Posterior vena cava (tissue), 2 donors: ENCODE measurements at places on chromosomes 7 and 10.

DNA sequence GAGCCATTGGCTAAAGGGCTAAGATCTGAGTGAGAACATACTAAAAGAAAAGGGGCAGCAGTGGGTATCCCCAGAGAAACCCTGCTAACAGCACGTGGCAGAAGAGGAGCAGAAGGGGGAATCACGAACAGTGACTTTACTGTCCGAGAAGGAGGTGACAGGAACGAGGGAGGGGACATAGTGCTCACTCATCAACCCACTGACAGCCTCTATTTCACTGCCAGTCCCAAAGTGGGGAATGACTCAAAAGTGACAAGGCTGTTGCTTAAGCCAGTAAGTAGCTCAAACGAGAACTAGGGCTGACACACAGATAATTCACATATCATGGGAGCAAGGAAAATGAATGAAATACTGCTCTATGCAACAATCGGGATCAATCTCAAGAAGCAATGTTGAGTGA lies 92.7 kb downstream of the RSU1 start:
- DNase-seq = no peak

GRCh38 chr7:150396851-150397260 lies 17.7 kb downstream of the ZNF775 start:
- DNase-seq = peak; percentile 72

- DNase-seq = no peak
These were observed 172.2 kb downstream of the HERPUD2 start for GRCh38 chr7:35522697-35523096.

GRCh38 chr7:128236924-128237586 lies 4.0 kb upstream of the LEP start:
- peak; percentile 66 for DNase-seq

DNA sequence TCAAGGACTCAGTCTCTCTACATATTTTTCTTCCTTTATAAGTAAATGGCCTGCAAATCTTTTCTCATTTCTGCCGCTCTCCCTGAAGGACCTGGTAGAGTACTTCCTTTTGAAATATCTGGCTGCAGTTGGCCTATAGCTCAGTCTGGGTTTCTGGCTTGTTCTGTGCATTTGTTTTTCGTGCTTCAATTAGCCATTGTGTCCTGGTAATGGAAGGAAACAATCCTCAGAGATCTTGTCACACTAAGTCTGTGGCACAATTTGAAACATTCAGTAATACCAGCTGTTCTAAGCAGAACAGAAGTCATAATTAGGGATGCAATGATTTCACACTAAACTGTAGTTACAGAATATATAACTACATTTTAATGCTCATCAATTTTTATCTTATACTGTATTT lies 545.0 kb downstream of the NRG3 start:
- DNase-seq = no peak

GRCh38 chr10:124350806-124351205 lies 67.9 kb downstream of the OAT start:
- DNase-seq = no peak

- peak; percentile 71 for DNase-seq
These were observed at the start of gene RAB19 for GRCh38 chr7:140403878-140404564. Gene RAB19, plus strand, starts transcription at chr7:140404058. Its CDS starts 3,589 bp downstream, at chr7:140407647.

GRCh38 chr10:67770537-67770936 lies 67.5 kb downstream of the DNAJC12 start:
- no peak for DNase-seq

GRCh38 chr7:125255810-125256209 lies 326.2 kb upstream of the POT1 start:
- no peak for DNase-seq

DNA sequence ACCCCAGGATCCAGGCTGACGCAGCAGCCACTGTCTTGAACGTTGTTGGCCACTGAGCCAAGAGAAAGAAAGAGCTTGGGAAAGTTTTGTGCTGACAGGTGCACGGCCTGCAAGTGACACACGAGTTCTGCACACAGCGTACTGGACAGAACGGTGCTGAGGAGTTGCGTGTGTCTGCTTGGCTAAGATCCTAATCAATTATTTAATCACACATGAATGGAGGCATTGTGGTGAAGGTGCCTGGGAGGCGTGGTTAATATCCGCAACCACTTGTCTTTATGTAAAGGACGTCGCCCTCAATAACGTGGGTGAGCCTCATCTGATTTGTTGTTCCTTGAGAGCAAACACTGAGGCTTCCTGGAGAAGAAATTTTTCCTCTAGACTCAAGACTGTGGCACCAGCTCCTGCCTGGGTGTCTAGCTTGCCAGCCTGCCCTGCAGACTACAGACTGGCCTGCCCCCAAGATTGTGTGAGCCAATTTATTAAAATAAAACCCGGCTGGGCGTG lies 16.6 kb upstream of the GNA12 start:
- no peak for DNase-seq

DNA sequence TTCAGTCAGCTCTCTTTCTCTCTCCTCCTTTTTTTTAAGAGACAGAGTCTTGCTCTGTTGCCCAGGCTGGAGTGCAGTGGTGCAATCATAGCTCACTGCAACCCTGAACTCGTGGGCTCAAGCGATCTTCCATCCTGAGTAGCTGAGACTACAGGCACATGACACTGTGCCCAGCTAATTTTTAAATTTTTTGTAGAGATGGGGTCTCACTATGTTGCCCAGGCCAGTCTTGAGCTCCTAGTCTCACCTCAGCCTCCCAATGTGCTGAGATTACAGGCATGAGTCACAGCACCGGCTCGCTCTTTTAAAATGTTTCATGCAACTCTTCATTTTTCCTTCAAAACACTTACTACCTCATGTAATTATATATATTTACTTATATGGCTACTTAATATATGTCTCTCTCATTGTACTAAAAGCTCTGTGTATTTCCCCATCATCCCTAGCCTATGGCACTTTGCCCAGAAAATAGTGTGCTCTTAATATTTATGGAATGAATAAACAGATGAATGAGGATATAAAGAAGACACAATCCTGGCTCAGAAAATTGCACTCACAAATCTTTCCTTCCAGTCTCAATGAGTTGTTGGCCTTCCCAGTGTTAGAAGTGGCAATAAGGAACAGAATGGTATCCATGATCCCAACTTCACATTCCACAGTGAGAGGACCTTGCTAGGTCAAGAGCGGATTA lies 33.9 kb downstream of the EBLN1 start:
- DNase-seq = no peak

DNA sequence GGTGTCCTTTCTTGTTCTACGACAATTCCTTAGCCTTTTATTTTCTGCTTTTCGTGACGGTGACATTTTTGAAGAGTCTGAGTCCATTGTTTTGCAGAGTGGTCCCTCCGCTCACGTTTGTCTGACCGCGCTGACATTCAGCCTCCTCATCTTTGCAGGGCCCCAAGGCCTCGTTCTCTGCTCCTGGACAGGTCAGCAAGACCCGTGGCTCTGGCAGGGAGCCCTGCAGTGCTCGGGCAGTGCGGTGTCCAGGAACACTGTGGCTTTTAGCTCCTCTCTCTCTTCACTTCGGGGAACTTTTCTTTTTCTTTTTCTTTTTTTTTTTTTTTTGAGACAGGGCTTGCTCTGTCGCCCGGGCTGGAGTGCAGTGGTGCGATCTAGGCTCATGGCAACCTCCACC lies 142.5 kb downstream of the DNAJB6 start:
- peak; percentile 38 for DNase-seq

- DNase-seq = peak; percentile 4
These were observed 495.6 kb downstream of the DNAJB6 start for GRCh38 chr7:157832421-157832820.

GRCh38 chr10:3480281-3480989 lies 304.6 kb downstream of the KLF6 start:
- DNase-seq = no peak

DNA sequence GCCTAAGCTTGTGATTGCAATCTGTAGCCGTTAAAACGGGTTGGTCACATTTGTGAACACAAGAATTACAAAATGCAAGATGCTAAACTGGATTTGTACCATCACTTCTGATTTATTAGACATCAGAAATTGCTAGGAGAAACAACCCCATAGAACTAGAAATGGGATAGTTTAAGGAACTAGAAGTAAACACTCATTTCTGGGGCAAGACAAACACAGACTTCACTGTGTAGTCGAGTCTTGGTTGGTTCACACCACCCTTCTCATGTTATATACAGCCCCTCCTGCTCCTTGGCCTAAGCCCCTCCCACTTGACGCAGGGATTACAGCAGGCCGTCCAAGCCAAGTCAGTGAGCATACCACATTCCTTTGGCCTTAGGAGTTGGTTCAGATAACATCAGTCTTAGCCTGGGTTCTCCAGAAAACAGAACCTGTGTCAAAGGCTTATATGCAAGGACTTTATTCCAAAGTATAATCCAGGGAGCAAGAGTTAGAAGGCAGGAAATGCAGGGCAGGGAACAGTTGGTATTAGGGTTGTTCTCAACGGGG lies 2.0 kb upstream of the NRAP start:
- peak; percentile 83 for DNase-seq

DNA sequence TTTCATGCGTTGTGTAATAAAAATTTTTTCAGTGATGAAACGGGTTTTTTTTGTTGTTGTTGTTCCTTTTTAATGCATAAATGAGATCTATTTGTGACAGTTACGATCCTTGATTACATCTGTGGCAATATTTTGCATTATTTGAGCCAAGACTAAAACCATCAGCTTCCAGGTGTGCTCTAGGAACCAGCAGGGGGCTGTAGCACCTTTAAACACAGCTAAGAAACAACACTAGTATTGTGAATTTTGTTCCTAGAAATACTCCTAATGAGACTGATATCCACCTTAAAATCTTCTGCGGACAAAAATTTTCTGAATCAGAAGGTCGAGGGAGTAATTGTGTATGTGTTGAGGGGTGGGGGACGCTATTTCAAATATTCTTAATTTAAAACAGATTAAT lies 52.6 kb downstream of the FGFBP3 start:
- no peak for DNase-seq

DNA sequence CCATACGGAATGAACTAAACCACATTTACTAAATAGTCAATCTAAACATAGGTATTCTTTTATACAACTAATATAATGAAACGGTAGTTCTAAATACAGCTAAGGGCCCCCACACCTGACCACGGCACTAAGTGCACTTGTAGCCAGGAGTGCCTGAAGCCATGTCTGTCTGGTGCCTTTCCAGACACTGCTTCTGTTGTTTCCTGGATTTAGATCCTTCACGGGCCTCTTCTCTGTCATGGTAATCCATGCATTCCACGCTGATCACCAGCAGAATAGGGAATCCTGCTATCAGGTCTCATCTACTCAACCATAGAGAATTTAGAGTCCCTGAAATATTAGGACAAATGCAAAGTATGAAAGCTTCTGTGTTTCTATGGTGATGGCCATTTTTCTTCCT lies 37.8 kb downstream of the OSBPL3 start:
- DNase-seq = no peak

DNA sequence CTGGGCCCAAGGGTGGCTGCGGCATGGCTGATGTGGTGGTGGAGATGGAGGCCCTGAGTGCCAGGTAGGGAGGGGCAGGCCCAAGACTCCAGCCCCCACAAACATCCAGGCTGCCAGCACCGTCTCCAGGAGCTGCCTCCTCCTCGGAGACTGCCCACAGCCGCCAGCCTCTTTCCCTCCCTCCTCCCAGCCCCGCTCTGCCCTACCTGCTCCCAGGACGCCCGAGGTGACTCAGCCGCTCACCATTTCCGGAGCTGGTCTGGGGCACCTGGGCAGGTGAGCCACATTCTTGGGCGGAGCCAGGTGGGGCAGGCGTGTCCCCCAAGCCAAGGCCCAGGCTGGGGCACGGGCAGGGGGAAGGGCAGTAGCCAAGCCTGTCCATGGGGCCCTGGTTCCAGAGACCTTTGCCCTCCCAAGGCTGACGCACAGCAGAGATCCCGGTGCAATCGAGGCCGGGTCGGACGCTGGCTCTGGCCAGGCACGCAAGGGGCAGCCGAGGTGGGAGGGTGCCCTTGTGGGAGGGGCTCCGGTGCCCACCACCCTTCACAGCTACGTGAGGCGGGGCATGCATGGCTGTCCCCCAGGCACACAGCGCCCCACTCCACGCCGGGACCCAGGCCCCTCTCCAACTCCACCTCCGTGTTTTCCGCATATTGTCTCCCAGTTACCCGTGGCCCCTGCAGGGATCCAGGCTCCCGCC lies 8.8 kb downstream of the ADAP1 start:
- DNase-seq = peak; percentile 77

- no peak for DNase-seq
These were observed 8.5 kb upstream of the KNDC1 start for GRCh38 chr10:133151543-133151972.

- DNase-seq = no peak
These were observed 44.5 kb upstream of the ACBD5 start for GRCh38 chr10:27285093-27285492.

- no peak for DNase-seq
These were observed 215.6 kb upstream of the CHRM2 start for GRCh38 chr7:136652635-136653370.

DNA sequence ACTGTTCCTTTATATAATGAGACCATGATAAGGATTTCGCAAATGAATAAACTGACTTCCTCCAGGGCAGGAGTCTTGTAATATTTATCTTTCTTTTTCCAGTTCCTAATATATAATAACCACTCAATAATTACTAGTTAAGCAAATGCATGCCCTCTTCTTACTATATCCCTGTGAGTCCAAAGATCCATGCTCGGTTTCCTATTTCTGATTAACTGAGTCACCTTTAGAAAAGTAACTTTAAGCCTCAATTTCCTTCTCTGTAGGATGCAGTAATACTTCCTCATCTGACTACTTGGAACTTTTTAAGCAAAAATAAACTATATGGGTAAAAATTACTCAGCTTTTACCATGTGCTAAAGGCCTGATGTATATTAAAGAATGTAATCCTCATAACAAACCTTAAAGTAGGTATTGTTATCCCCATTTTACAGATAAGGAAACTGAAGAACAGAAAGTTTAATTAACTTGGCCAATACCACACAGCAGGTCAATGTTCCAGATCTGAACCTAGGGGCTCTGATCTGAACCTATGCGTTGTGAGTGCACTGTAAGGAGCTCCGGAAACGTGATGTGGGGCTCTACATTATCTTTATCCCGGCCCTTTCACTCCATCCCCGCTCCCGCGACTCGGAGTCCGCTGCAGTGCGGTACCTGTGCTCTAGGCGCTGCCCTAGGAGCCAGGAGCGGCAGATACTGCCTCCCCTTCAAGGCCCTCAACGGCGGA lies 458 bp downstream of the COX15 start:
- no peak for DNase-seq

GRCh38 chr10:30433306-30433729 lies 666 bp upstream of the MAP3K8 start:
- peak; percentile 96 for DNase-seq
